ENCODE measurements at places on chromosomes 12 and 14.

- DNase-seq, result no peak
Measured at GRCh38 chr14:59038746-59039145, 149.7 kb upstream of the DAAM1 start.

GRCh38 chr14:93788543-93789227 lies 400 bp upstream of the PRIMA1 start:
- DNase-seq, result no peak

- DNase-seq, result no peak
Measured at GRCh38 chr12:3071107-3071506, 6.1 kb upstream of the TSPAN9 start.

DNA sequence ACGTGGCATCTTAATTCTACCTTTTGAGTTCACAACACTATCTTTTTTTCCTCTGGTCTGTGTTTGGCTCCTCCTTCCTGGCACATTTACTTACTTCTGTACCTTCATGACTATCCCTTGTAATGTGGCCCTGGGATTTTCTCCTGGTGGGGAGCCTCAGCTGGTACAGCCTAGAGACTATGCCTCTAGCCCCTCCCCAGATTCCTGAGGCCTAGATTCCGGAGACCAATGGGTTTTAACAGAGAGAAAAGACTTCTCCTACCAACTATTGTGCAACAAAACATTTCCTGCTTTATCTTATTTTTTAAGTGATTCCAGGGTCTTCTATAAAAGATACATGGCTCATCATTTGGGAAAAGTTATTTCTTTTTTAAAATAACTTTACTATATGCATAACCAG lies 216.2 kb upstream of the KRR1 start:
- no peak for DNase-seq

- DNase-seq, result peak; percentile 70
Measured at GRCh38 chr14:100015251-100015655, 50.0 kb upstream of the EVL start.

- DNase-seq, result no peak
Measured at GRCh38 chr14:68476212-68477109, 316.4 kb downstream of the ZFP36L1 start.

DNA sequence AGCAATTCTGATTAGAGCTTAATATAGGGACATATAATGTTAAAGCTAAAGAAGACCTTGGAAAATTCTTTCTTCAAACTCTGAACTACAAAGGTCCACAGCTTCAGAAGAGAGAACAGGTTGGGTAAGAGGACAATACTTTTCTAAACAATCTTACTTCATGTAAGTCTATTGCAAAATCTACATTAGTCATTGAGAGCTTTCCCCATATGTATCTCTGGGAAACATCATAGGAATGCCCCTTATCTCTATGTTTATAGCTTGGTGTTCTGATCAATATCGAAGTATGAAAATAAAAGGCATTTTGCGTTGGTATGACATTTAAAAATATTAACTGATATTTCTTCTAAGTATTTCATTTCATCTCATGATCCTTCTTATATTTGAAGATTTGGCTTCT lies 962.6 kb downstream of the AACS start:
- DNase-seq, result no peak

DNA sequence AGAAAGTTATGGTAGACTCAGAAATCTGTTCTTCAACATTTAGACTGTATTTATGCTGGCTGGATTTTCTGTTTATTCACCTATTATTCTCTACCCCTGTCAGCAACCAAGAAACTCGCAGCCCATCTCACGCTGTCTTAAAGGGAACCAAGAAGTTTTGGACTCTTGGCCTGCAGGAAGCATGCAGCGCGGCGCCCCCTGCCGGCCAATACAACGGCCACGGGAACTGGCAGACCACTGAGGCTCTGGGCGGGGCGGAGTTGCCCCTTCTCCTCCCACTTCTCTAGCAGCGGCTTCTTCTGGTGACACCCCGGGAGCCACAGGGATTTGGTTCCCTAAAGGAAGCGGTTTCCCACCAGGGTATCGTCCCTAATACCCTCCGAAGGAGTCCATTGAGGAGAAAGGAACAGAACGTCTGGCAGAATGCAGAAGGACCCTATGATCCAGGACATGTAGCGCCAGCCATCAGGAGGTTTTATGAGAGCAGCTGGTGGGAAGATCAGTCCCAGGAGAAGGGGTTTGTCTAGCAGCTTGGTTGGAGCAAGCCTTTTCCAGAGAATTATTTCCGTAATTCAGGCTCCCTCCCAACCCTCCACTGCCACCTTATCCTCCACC lies 21.0 kb upstream of the RNASE2 start:
- DNase-seq, result peak; percentile 65

DNA sequence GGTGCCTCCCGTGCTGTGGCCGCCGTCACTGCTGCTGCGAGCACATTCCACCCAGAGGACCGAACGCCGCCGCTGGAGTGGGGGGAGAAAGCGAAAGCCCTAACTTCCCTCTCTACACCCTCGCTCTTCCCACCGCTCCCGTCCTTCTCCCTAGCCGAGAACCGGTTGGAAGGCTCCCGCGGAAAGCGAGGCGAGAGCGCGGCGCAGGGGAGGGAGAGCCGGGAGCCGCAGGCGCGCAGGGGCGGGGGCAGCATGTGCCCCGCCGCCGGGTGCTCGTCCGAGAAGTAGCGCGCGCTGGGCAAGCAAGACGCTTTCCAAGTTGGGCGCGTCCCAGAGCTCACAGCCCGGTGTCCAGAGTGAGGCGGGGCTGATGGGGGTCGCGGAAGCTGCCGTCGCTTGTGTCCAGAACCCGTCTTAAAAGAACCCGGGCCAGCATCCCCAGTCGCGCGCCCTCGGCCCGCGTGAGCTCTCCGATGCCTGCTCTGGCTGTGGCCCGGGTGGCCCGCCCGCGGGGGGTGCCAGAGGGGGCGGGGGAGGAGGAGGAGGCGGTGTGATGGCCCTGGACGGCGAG lies at the start of gene TRHDE:
TSS of gene TRHDE (plus strand) at position 280 of the 571 bp plus-strand sequence. CDS start at position 554, 274 bp downstream.
- no peak for DNase-seq

GRCh38 chr12:61667676-61668075 lies 592.5 kb upstream of the USP15 start:
- no peak for DNase-seq

Measured in K562 (cell line).